ENCODE measurements at places on chromosomes 1 and 21.

DNA sequence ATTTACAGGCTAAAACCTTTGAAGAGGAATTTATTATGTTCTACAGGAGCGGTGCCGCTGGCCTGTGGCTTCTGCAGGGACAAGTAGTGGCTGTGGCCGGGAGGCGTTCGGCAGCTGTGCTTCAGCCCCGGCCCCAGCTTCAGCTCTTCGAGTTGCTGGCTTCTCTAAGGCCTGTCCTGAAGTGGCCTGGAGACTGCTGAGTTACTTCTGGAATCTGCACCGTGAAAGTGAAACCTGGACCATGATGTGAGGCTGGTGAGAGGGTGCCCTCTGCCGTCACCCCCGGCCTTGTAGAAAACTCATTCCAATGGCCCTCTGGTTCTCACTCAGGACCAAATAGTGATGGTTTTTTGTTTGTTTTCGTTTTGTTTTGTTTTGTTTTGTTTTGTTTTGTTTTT is 48.1 kb downstream of the PRKCZ start:
- DNase-seq, result no peak

GRCh38 chr1:196181594-196181878 is 426.7 kb downstream of the KCNT2 start:
- DNase-seq, result no peak

DNA sequence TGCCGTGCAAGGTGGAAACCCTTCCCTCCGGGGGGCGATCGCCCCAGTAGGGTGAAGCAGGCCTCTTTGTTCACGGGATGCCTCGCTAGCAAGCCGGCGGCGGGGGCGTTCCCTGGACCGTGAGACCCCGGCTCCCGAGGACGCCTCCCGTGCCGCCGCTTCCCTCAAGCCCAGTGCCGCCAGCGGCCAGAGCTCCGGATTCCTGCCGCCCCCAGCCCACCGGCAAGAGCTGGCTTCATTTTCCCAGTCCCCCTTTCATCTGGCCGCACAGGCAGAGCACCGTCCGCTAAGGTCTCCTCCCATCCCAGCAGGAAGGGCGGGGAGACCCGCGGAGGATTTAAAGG is 16.3 kb downstream of the IER5 start:
- DNase-seq, result peak; percentile 6

DNA sequence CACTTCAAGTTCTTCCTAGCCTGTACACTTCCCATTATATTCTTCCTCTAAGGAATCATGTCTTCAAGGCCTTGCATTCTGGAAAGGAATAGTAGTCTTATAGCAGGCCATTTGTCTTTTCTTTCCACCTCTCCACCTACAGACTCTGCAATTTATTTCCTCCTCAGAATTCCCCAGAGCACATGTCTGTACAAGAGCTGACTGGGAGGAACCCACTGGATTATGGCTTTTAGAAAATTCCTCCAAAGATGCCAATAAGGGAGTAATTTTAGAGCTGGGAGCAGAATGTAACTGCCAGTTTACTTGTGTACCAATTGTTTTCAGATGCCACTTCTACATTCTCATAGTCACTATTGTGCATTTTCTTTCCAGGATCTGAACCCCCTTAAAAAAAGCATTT is 3.4 kb upstream of the PSMG1 start:
- no peak for DNase-seq

DNA sequence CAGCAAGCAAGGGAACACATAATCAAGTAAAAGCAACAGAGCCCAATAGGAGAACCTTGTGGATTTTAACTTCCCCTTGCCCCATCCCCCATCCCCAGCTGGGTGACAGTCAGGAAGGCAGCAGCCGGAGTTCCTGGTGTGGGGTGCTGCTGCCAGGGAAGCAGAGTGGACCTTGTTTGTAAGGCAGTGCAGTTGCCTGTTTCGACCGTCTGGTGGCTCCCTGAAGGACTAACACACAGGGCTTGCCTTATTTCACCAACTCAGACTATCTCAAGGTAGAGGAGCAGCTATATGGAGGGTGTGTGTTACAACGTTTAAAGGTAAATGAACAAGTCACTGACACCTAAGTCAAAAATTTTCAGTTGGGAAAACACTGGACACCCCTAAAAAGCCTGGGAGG is 6.6 kb downstream of the KRTAP10-8 start:
- no peak for DNase-seq

DNA sequence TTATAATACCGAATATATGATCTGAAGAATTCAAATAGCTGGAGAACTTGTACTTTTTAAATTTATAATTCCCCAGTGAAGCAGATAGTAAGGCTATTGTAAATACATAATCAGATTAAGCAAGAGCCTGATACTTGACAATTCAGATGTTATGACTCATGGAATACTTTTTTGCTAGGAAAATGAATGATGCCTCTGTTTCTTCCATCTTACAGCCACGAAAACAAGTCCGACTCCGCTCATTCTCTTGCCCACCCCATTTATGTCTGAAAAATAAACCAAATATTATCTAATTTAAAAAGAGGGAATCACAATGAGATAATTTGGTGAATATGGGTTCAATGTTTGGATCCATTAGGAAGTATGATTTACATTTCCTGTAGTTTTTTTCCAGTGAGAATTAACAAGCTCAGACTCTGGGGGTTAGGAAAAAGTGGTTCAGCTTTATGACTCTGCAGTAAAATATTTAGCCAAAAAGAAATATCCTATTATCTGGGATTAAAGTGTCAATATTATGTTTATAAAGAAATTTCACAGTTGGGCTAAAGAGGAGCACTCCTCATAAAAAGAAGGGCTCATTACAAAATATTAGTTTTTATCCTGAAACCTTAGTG is 50.4 kb upstream of the DAB1 start:
- no peak for DNase-seq

DNA sequence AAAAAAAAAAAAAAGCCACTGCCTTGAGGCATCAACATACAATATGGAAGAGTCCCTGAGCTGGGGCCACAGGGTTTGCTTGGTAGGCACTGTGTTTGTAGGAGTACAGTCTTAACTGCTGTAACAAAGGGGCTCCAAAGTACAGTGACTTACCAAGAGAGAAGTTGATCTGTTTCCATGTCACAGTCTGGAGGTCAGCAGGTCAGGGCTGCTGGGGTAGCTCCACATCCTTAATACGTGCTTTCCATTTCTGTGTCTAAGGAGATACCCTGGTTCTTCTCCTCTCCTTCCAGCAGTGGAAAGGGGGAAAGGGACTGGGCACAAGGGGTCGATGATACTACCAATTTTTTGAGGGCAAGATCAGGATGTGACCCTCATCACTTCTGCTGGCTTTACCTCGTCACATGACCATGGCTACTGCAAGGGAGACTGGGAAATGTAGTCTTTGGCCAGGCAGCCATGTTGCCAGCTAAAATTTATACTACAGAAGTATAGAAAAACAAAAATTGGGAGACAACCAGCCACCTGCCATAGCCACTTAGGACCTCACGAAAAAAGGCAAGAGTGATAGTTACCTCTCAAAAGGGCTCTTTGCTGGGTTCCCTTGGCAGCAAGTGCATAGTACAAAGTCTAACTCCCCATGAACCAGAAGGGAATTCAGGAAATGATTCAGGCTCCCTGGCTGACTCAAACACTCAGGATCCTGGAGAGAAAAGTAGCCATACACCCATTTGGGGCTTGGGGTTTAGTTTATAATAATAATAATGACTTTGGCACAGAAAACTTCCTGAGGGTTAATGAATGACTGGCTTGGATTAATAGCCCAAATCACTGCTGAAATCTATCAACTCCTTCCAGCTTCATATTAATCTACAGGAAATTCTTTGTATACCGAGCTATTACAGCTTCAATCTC is 52.7 kb upstream of the ATP5PO start:
- no peak for DNase-seq

All from stimulated activated CD4-positive, alpha-beta T cell treated with anti-CD3 and anti-CD28 coated beads, Interleukin-15, amount 100 ng/mL, for 1 hour (primary cell).